ENCODE measurements at places on chromosomes 7 and 10.

- DNase-seq: no peak
Observed at GRCh38 chr7:24971333-24972165, 8.4 kb downstream of the OSBPL3 start.

GRCh38 chr7:131493581-131493980 is 62.8 kb downstream of the PODXL start:
- DNase-seq: no peak

- no peak for DNase-seq
Observed at GRCh38 chr10:68151453-68151852, 42.2 kb downstream of the MYPN start.

GRCh38 chr10:99658622-99659030 is 683 bp upstream of the ENTPD7 start:
- no peak for DNase-seq

- no peak for DNase-seq
Observed at GRCh38 chr7:105643851-105644250, 62.6 kb upstream of the EFCAB10 start.

DNA sequence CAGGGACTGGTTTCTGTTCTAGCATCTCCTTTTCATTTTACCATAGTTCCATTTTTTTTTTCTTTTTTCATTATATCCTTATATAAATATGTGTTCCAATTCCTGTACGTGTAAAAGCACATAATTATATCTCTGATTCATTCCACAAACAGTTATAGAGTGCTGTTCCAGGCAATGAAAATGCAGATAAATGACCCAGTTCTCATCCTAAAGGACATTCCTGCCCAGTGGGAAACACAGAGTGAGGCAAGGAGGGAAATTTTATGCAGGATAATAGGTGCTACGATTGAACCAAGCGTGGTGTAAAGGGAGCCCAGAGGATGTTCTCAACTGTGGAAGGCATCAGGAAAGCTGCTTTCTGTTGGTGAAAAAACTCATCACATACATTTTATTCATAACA is 408.1 kb downstream of the GATA3 start:
- DNase-seq: no peak

DNA sequence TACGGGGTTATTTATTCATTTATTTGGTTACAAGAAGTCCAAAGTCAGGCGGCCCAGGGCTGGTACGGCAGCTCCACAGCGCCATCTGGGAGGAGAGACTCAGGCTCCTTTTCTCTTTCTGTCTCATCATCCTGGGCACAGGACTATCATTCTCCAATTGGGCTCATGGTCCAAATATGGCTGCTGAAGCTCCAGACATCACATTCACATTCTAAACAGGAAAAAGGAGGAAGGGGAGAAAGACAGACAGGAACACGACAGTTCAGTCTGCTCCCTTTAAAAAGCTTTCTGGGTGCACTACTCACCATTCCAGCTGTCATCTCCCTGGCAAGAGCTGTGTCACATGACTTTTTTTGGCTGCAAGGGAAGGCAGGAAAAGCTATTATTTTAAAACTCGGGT is 74.4 kb upstream of the PDZD8 start:
- DNase-seq: no peak

- peak; percentile 63 for DNase-seq
Observed at GRCh38 chr7:45469103-45469502, 105.1 kb upstream of the ADCY1 start.

DNA sequence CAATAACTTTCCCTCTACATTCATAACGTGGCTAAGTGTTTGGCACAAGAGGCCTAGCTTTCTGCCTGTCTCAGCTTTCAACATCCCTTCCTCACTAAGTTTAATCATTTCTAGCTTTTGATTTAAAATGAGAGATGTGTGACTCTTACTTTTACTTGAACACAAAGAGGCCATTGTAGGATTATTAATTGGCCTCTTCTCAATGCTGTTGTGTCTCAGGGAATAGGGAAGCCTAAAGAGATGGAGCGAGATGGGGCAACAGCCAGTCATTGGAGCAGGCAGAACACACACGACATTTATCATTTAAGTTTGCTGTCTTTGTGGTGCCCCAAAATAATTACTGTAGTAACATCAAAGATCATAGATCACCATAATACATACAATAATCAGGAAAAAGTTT is 167.1 kb upstream of the TRIM24 start:
- no peak for DNase-seq

DNA sequence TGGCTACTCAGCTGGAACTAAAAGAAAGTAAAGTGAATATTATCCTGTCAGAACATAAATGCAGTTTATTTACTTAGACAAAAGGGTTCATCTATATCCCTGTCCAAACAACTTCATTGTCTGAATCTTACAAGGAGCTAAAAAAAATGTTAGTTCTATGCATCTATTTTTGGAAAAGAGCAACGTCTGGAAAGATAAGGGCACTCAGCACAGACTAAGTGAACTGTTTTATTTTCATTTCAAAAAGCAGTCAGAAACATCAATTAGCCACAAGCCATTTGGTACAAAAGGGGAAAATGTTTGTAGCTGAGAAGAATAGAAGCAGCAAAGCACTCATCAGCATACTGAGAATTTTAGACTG is 245.5 kb downstream of the FOXP2 start:
- DNase-seq: no peak

DNA sequence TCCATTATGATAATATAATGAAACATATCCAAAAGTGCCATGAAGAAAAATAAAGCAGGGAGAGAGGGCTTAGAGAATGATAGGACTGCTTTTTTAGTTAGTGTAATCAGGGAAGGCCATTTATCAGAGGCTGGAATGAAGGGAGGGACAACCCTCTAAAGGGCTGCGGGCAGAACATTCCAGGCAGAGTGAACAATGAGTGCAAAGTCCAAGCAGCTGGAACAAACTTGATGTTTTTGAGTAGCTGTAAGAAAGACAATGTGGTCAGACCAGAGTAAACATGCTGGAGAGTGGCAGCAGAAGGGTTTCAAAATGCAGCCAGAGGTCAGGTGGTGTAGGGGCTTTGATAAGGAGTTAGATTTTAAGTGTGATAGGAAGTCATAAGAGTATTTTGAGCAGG is 65.6 kb upstream of the CCDC6 start:
- DNase-seq: no peak

GRCh38 chr7:150731916-150732315 is 5.3 kb upstream of the GIMAP5 start:
- DNase-seq: no peak

DNA sequence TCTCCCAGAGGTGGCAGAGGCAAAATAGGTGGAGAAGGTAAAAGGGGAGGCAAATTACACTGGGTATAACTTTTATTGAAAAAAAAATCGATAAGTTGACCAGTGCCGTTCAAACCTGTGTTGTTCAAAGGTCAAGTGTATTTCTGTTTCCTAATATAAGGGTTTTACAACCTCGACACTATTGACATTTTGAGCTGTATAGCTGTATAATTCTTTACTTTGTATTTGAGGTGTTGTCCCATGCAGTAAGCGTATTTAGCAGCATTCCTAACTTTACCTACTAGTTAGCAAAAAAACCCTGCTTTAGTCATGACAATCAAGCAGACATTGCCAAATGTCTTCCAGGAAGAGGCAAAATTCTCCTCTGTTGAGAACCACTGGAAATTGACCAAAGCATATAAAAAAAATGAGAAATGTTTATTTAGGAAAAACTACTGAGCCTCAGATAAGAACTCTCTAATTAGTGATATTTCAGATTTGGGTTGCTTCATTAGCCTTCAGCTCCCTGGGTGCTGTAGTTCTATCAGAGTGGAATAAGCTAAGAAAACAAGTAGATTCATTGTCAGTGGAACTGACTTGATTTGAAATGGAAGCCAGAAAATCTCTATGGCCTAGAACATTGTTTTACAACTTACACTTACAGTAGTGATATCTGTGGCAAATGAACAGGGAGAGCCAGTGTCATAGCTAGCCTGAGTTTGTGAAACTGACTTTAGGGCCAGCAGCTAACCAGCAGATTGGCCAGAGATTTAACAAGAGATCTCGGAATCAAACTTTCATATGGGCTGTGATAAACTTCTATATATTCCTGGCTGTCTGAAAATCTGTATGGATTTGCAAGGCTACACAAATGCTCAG is 331.6 kb downstream of the DGKB start:
- no peak for DNase-seq

DNA sequence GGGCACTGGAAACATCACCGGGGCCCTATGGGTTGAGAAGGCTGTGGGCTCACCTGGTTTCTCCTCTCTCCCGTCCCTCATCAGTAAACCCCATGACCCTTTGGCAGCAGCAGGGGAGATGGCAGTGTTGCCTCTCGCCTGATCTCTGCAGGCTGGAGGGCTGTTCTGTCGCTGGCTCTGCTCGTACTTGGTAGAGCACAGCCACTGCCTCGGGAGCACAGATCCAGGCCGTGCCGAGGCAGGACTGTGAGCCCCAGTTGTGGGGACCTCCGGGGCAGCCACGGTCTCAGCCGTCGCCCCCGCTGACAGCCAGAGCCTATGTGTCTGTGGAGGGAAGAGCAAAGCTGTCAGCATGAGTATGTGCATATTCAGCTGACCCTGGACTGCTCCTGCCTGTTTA is 94.9 kb downstream of the PTPRE start:
- no peak for DNase-seq

- no peak for DNase-seq
Observed at GRCh38 chr10:118981946-118982345, 47.6 kb upstream of the NANOS1 start.

GRCh38 chr10:12685261-12686058 is 316.1 kb downstream of the CCDC3 start:
- no peak for DNase-seq

GRCh38 chr10:6083523-6084475 is 5.0 kb upstream of the RBM17 start:
- DNase-seq: no peak

DNA sequence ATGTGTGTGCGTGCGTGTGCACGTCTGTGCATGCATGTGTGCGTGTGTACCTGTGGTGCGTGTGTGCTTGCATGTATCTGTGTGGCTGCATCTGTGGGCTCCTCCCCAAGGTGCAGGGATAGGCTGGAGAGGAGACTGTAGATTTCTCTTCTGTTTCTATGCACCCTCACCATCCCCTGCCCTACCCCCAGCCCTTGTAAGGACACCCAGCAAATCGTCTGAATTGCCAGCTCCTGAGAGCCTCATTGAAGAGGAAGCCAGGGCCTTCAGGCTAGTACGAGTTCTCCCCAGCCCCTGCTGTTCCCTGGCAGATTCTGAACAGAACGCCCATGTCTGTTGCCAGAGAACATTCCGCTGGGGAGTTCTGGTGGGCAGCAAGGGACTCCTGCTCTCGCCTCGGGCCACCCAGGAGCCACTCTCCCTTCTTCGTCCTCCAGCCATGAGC is 17.0 kb upstream of the TRIM8 start:
- no peak for DNase-seq

DNA sequence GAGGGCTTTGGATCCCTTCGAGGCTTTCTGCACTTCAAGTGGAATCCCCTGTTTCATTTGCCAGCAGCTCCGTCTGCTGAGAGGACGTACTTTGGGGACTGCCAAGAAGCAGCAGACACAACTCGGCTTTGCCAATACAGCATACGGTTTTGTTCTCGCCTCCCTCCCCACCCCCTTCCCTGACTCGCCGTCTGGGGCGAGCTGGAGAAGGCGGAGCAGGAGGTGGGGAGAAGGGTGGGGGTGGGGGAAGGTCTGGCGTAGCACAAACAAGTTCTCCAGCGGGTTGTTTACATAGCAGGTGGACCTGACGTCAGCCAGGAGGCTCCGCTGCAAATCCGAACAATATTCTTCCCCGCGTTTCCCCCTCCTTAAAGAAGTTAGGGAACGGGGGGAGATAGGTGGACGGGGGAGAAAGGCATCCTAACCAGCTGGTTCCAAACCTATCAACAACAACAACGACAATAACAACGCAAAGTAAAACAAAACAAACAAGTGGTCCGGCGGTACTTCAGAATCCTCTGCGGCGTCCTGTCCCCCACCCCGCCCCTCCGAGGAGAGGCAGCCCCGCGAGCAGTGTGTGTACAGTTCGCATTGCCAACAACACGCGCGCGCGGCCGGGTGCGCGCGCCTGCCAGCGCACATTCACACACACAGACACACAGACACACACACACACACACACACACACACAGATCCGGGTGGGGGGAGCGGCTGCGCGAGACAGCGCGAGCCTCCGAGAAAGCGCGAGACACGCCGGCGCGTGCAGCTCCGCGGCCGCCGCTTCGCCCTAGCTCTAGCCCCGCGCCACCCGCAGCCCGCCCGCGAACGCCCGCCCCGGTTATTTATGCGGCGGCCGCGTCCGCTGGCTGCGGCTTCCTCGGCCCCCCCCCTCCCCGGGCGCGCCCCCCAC is 167.0 kb upstream of the PPP1R3A start:
- DNase-seq: no peak

- no peak for DNase-seq
Observed at GRCh38 chr7:11776039-11776438, 56.0 kb downstream of the THSD7A start.

DNA sequence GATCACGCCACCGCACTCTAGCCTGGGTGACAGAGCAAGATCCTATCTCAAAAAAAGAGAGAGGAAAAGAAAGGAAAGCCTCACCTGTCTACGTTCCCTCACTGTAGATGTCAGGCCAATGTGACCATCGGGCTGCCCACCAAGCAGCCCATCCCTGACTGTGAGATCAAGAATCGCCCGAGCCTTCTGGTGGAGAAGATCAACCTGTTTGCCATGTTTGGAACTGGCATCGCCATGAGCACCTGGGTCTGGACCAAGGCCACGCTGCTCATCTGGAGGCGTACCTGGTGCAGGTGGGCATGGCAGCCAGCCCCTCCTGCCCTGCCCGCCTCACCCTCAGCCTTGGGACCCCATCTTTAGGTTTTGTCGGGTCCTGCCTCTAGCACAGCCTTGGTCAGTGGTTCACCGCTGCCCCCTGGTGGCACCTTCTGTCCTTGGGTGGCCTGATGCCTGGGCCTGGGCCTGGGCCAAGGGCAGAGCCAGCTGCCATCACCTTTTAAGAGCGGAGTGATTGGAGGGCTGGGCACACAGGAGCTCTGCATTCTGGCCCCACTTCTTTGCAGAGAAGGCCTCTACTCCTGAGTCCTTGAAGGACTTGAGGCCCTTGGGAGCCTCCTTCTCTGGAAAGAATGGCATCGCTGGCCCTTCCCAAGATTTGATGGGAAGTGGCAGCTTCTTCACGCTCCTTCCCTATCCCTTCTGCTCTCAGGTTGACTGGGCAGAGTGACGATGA is 14.4 kb upstream of the AHCYL2 start:
- DNase-seq: no peak

GRCh38 chr10:32949221-32949678 is 8.8 kb downstream of the ITGB1 start:
- DNase-seq: no peak

GRCh38 chr7:150406567-150407421 is 27.7 kb downstream of the ZNF775 start:
- DNase-seq: no peak

GRCh38 chr7:158061026-158061630 is 526.5 kb downstream of the PTPRN2 start:
- DNase-seq: no peak

DNA sequence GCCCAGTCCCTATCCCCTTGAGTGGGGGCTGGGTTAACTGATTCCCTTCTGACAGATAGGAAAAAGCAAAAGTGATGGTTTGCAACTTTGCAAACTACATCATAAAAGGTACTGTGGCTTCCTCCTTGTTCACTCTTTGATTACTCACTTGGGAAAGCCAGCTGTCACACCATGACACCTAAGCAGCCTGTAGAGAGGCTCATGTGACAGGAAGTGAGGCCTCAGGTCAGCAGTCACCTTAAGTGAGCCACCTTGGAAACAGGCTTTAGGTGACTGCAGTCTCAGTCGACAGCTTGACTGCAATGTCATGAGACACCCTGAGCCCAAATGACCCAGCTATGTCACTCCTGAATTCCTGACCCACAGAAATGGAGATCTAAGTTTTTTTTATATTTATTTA is 4.3 kb upstream of the CHCHD2 start:
- DNase-seq: no peak

GRCh38 chr10:110684800-110685446 is 40.8 kb downstream of the RBM20 start:
- no peak for DNase-seq

All from HS-5 (cell line).